Activated naive CD4-positive, alpha-beta T cell treated with anti-CD3 and anti-CD28 coated beads, Interleukin-2, amount 50 U/mL, for 72 hours (primary cell): ENCODE measurements at places on chromosomes 5 and 9.

DNA sequence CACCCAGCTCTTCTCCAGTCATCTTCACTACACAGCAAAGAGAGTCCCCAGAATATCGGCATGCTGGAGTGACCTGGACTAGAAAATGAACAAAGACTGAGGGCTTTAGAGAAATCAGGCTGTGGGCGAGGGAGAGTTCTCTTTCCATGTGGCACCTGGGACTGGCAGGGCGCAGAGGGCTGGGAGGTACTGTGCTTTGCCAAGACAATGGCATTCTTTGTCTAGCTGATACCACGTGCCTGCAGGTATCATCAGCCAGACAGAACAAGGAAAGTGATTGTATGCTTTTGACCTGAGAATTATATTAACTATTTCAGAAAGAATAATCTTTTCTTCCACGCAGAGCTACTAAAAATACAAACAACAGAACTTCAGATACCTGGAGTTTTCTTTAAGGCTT is 30.5 kb downstream of the DDX31 start:
- no peak for DNase-seq

GRCh38 chr9:130147198-130147597 is 25.0 kb upstream of the NCS1 start:
- DNase-seq: no peak

- no peak for DNase-seq
Observed at GRCh38 chr5:44911501-44911900, 102.8 kb downstream of the MRPS30 start.

DNA sequence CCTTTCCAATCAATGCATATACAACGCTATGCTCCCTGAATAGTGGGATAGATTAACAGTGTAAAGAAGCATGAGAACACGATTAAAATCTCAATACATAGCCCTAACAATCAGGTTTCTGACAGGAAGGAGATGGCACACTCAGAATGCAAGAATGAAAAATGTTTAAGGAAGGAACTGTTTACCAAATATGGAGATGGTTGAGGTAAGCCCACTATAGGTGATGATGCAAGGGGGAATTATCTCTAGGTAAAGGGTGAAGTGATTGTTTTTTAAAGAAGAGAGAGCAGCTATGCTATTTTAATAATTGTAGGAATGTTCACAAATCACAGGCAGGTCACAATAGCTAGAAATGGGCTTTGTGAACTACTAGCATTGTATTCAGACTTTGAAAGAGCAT is 302.4 kb downstream of the CHSY3 start:
- no peak for DNase-seq

DNA sequence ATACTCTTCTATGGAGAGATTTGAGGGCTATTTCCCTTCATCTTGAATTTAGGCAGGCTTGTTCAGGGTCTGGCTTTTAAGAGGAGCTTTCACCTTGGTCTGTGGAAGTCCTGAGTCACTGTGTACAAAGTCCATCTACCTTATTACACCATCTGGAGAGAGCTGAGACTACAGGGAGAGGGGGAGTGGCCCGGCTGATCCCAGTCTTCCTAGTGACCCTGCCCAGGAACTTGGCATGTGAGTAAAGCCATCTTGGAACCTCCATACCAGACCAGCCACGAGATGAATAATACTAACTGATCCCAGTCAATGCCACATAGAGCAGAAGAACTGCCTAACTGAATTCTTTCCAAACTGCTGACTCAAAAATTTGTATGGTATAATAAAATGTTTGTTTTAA is 8.4 kb upstream of the IL6ST start:
- DNase-seq: no peak

DNA sequence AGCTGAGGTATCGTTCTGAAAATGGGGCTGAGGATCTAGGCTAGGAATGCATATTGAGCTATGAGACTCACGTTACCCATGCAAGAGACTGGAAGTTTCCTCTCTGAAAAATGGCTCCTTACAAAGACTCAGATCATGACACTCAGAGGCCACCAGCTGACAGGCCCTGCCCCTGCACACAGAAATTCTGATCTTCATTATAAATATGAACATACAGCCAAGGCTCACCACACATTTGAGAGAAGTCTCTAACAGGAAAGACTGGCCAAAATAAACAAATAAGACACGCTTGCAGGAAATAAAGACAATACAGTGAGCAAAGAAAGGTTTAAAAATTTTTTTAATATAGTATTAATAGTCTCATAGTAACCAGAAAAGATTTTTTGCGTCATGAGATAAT is 365.9 kb downstream of the NFIB start:
- DNase-seq: no peak

DNA sequence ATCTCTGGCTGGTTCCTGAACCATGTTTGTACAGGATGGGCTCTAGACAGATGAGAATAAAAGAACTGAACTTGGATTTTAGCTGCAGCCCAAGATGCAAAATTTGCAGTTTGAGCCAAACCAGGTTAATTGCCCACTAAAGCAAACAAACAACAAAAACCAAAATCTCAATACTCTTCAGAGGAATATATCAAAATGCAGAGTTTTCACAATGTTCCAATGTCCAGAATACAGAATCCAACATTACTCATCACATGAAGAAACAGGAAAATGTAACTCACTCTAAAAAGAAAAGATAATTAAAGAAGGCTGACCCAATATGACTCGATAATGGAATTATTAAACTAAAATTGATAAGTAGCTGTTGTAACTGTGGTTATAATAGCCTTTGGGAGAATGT is 20.4 kb downstream of the FOXI1 start:
- no peak for DNase-seq

DNA sequence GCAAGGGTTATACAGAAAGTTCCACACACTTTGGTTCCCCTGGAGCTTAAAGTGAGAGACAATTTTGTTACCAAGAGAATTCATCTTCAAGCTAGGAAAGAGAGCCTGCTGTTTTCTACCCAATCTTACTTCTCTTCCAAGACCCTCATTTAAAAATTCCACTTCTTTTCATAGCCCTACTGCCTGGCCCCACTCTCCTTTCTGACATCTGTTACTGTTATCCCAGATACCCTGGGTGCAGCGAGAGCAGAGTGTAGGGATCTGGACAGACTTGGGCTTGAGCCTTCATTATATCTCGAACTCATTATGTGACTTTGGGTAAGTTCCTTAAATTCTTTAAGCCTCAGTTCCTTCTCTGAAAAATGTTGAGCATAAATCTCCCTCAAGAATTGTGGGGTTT is 263.1 kb downstream of the ASTN2 start:
- no peak for DNase-seq

GRCh38 chr9:3939820-3940219 is 360.0 kb downstream of the GLIS3 start:
- DNase-seq: no peak

DNA sequence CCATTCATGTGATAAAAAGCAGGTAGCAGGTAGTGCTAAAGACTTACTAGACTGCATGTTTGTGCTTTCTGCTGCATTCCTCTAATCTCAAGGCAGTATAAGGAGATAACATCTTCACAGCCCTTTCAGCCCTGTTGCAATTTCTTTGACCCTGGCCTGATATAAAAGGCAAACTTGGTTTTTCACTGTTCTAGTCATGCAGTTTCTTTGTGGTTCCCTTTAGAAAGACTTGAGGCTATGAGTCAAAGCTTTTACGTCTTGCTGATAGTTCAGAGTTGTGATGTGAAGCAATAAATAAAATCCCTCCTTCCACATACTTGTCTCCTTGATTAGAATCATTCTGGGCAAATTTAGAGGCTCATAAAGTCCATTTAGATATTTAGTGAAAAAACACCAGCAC is 88.6 kb upstream of the CDKN2B start:
- DNase-seq: no peak

- no peak for DNase-seq
Observed at GRCh38 chr9:85223506-85224125, 518.1 kb downstream of the AGTPBP1 start.

DNA sequence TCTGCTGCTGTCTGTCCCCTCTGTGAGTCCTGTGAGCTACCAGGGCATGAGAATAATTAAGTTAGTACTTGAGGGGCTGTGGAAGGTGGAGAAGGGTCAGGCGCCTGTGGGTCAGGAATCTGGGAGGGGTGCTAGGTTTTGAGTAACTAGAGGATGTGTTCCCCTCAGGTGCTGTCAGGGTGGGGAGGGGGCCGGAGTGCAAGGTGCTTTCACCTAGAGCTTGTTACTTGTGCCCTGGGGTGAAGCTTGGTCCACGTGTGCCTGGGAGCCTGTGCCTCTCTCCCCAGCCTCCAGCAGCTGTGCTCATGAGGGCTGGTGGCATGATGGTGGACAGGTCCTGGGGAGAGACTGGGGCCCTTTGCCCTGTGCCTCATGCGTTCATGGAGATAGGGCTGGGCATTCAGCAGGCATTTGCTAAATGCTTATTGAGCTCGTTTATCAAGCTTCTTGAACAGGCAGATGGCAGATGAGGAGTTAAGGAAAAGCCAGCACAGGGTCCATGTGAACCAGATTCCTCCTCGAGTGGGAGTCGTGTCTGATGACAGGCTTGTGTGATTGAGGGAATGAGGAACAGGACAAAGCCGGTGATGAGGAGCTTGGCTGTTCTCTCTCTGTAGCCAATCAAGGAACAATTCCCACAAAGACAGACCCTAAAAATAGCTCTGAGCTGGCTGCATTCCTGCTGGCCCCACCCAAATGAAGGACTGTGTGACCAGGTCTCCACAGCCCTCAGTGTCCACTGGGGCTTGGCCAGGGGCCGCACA is 40.9 kb downstream of the CACNA1B start:
- DNase-seq: no peak

DNA sequence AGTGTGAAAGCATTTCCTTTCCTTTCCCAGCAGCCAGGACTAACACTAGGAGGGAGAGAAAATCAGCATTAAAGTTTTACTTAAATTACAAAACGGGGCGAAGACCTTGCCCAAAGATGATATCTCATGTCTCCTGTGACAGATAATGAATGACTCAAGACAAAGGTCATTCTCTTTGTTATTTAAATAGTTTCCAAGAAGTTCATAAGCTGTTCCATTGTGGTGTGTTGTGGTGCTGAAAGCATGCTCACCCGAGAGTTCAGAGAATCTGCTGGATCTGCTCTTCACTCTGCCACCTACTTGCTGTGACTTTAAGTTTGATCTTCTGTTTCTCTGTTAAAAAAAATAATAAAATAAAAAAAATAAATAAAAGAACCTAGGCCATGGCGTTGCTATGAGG is 265.9 kb upstream of the NR4A3 start:
- DNase-seq: no peak

DNA sequence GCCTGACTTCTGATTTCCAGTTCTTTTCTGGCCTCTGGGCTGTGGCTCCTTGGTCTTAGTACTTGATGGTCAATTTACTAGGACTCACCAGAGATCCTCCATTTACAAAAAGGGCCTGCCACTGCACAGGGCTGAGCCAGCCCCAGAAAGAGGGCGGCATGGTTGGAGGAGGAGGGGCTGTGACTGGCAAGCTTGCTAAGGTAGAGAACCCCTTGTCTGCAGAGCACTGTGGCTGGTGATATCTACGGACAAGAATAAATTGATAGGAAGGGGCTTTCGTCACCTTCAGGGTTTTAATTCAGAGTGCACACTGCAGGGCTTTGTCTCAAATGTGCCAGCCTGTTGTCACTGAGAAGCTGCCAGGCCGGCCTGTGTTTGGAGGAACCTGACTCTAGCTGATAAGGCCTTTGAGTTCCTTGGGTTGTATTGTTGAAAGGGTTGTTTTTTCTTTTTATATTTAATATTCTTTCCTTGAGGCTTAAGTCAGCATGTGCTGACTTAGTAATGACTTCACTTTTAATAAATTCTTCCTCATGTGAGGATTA is 15.1 kb downstream of the SLC22A5 start:
- DNase-seq: no peak

- no peak for DNase-seq
Observed at GRCh38 chr5:172347496-172348052, 64.0 kb upstream of the UBTD2 start.

DNA sequence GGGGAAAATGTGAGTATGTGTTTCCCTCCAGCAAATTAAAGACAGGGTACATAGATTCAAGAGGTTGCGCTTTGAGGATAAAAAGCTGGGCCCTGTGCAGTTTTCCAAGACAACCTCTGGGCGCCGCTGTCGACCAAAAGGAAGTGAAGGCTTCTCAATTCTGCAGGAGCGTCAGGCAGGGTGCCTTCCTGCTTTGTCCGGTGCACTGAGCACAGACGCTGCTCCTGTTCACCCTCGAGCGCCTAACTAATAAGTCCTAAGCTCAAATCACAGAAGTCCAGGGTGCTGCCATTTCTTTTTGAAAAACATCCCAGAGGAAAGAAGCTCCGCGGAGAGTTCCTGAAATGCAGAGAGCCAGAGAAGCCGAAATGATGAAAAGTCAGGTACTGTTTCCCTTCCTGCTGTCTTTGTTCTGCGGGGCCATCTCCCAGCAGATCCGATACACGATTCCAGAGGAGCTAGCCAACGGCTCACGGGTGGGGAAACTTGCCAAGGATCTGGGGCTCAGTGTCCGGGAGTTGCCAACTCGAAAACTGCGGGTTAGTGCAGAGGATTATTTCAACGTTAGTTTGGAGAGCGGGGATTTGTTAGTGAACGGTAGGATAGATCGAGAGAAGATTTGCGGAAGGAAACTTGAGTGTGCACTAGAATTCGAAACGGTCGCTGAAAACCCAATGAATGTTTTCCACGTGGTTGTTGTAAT is at the start of gene PCDHGB1:
TSS of gene PCDHGB1 (plus strand) at position 183 of the 703 bp plus-strand sequence. CDS start at position 345, 162 bp downstream.
- no peak for DNase-seq

DNA sequence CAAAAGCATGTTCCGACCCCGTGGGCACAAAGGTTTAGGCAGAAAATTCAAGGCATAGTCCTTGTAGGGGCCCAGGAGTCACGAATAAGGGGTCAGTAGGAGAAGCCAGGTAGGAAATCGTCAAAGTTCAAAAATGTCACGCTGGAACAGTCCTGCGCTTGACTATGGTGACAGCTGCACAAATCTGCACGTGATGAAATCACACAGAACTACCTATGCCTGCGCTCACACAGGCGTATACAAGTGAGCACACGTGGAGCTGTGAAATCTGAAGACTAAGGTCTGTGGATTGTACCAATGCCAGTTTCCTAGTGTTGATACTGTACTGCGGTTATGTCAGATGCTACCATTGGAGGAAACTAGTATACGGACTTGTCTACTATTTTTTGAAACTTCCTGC is 303.1 kb upstream of the PANK3 start:
- no peak for DNase-seq

DNA sequence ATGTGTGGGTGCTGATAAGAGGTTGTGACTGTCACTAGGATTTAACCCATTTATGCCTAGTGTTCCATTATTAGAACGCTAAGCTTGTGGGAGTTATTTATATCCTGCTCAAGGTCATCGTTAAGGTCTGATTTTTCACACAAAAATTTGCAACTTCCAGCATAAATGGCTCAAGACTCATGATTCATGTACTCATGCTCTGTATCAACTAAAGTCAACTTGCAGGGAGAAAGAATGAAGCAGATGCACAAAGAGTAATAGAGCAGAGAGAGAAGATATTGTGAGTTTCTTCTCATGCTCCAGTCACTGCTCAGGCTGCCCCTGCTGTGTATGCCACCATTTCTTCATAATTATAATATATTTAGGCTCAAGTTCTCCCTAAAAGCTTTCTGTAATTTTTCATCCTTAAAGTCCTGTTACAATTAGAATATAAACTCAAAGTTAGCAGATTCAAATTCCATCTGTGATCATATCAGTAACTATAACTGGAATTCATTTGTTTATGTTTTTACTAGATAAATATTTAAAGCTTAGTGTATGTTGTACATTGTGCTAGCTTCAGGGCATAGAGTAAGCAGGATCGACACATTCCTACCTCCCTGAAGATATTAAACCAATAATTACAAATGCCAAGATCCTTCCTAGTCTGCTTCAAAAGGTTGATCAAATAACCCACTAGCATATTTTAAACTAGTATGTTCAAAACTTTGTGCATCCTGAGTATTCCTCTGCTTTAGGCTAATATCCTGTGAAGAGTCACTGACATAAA is 136.7 kb downstream of the NUDT12 start:
- no peak for DNase-seq
